ENCODE measurements at places on chromosomes 5 and 9.

DNA sequence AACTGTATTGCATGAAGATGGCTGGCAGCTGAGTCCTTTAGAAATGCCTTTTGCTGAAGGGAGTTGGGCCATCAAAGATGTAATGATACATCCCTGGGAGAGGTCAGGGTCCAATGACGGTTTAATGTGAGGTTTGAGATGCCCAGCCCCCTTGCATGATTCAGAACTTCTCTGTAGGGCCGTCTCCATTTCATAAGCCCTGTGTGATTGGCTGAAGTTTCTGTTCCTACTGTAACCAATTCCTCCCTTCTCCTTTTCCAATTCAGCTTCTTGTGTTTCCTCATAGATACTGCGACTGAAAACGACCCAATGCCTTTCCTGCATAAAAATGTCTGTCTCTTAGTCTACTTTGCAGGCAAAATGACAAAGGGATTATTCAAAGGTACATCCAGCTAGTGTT, 47.9 kb upstream of the ST8SIA4 start:
- H3K4me3 ChIP-seq = no peak overlapping the region
- no peaks in the 10 kb centered on the region for H3K36me3 ChIP-seq
- H3K4me1 ChIP-seq = no peaks in the 10 kb centered on the region

- H3K4me3 ChIP-seq = no peak overlapping the region
- H3K27me3 ChIP-seq = peaks cover 18% of the 10 kb centered on the region
- H3K36me3 ChIP-seq = no peaks in the 10 kb centered on the region
- no peak overlapping the region for H3K27ac ChIP-seq
- DNase-seq = no peak
Measured at GRCh38 chr9:126652140-126652582, 38.4 kb downstream of the LMX1B start.

DNA sequence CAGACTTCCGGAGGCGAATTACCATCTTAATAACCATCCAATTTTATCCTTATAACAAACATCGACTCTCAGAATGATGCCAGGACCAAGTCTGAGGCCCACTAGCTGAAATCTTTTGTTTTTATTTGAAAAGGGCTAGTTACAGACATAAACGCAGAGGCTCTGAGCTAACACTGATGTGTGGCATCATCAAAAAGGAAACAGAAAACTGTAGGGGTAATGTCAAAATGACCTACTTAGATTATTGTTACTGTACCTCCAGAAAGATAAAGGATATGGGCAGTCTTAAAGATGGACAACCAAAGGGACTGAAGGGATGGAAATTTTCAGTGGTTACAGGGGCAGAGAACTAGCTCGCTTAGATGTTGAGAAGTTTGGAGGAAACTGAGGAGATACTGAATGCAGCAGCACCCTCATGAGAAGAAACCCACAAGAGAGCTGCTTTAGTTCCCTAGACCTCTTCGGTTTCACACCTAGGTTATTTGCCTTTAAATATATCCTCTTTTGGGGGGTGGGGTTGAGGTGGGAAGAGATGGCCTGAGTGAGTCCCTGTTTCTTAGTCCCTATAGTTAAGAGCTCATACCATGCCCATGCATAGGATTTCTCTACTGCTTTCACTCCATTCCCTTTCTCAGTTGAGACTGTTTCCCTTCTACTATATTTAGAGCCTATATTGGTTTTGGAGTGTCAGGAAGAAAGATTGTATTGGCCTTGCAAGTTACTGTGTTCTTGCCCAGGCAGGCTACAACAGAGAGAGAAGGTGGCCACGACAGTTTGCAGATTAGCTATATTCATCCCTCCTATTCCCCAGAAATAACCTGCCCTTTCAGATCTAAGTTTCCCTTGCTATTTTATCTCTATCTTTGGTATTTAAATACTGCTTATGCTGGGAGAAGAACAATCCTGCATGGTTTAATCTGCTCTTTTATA, 320.4 kb upstream of the EFNA5 start:
- H3K4me3 ChIP-seq = no peak overlapping the region
- H3K36me3 ChIP-seq = no peaks in the 10 kb centered on the region
- peak overlapping the region; percentile 80 for H3K27ac ChIP-seq
- no peaks in the 10 kb centered on the region for H3K27me3 ChIP-seq
- H3K4me1 ChIP-seq = peaks cover 11% of the 10 kb centered on the region
- DNase-seq = no peak

DNA sequence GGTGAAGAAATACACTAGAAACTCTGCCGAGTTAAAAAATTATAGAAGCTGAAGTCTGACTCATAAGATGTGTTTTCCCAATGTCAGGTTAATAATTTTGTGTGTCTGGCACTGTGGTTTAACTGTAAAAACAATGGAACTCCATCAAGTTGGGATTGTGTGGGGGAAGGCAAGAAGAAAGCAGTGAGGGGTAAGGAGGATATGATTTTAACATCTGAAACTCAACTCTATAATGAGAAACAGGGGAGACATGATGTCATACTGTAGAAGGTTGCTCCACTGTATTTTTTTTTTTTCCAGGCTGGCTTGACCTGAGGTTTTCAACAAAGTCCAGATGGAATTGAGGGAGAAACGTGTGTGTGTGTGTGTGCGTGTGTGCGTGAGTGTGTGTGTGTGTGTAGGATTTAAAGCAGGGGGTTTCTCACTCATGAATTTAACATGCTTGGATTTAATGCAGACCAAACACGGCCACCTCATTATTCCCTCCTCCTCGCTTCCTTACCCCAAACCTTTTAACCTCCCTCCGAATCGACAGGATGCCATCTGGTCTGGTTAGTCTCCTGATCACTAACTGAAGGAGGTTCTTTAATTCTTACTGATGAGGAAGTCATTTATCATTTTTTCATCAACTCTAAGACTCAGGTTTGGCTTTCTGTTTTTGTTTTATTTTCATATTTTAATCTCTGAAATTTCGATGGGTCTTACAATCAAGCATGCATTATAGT, 140.2 kb upstream of the LPAR1 start:
- H3K27me3 ChIP-seq = no peaks in the 10 kb centered on the region
- no peak overlapping the region for H3K4me3 ChIP-seq
- H3K36me3 ChIP-seq = no peaks in the 10 kb centered on the region
- DNase-seq = no peak

GRCh38 chr5:172005708-172006320, 624 bp downstream of the FBXW11 start:
- no peaks in the 10 kb centered on the region for H3K27me3 ChIP-seq
- H3K4me3 ChIP-seq = peak overlapping the region; percentile 72

- H3K27me3 ChIP-seq = no peaks in the 10 kb centered on the region
- peak overlapping the region; percentile 44 for H3K4me3 ChIP-seq
- DNase-seq = no peak
- no peaks in the 10 kb centered on the region for H3K36me3 ChIP-seq
- no peak overlapping the region for H3K27ac ChIP-seq
- H3K4me1 ChIP-seq = peaks cover 27% of the 10 kb centered on the region
Measured at GRCh38 chr5:180291234-180291940, 496 bp downstream of the MAPK9 start.

DNA sequence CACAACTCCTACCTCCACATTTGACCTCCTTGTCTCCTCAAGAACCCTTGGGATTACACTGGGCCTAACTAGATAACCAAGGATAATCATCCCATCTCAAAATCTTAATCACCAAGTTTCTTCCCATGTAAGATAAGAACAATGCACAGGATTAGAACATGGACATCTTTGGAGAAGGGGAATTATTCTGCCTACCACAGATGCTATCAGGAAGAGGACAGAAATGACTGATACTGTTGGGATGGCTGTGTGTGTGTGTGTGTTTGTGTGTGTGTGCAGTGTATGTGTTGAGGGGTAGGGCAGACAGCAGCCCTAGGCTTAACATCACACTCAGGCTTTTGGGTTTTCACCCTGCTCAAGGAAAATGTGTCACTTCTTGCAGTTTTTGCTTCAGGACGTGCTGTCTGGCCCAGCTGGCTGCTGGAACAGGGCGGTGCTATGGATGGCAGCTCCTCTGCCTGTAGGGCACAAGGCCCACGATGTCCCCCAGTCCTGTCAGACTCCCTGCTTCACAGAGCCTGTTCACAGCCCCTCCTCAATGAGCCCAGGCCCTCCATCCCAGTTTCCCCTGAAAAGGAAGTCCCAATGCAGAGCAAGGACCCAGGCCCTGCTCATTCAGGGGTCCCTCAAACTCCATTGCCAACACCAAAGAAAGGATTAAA, 7.7 kb downstream of the CA9 start:
- peaks cover 4% of the 10 kb centered on the region for H3K36me3 ChIP-seq
- H3K27me3 ChIP-seq = peaks cover under 1% of the 10 kb centered on the region
- no peak for DNase-seq
- no peak overlapping the region for H3K4me3 ChIP-seq

- no peak for DNase-seq
- H3K27ac ChIP-seq = no peak overlapping the region
- H3K4me1 ChIP-seq = peaks cover 19% of the 10 kb centered on the region
- H3K27me3 ChIP-seq = no peaks in the 10 kb centered on the region
Measured at GRCh38 chr5:173736923-173737412, 120.5 kb upstream of the BOD1 start.
